Activated naive CD8-positive, alpha-beta T cell treated with anti-CD3 and anti-CD28 coated beads, Interleukin-2, amount 10 ng/mL, durations not matched to agents 7 days and 5 days (primary cell): ENCODE measurements at places on chromosomes 12 and 14. TPM values are rescaled to one million over a fixed set of nuclear protein-coding genes. Genes with fewer than 3 reads are reported as not detected.

Gene APOF
- not detected for total RNA-seq

Gene RERG
- not detected for total RNA-seq

GRCh38 chr12:101536069-101536674, 58.6 kb upstream of the MYBPC1 start:
- no peak for DNase-seq

- DNase-seq, result no peak
Observed at GRCh38 chr12:116662612-116663144, 75.2 kb downstream of the SPRING1 start.

- no peak for DNase-seq
Observed at GRCh38 chr12:99271071-99271470, 376.5 kb upstream of the GARIN6 start.

DNA sequence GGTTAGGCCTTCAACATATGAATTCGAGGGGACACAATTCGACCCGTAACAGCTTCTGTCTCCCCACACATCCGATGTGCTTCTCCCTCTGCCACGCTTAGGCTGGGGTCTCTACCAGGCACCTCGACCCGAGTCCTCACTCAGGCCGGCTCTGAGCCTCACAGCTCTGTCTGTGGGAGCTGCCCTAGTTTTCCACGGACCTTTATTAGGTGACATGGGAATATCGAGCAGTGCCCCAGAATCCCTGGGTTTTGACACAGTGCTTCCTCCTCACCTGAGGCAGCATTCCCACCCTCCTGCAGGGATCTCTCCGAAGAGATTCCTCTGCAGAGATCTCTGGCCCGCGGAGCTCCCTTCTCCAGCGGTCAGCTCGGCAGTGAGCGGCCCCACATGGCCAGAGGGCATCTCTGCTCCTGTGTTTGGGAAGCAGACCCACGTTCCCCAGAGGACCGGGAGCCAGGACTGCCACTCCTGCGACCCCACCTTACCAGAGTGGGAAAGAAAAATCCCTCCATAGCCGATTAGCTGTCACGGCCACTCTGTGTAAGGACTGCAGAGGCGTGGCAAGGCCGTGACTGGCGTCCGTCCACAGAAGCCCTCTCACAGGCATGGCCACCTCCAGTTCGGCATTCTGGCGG, 21.2 kb downstream of the ZBTB42 start:
- peak; percentile 10 for DNase-seq

DNA sequence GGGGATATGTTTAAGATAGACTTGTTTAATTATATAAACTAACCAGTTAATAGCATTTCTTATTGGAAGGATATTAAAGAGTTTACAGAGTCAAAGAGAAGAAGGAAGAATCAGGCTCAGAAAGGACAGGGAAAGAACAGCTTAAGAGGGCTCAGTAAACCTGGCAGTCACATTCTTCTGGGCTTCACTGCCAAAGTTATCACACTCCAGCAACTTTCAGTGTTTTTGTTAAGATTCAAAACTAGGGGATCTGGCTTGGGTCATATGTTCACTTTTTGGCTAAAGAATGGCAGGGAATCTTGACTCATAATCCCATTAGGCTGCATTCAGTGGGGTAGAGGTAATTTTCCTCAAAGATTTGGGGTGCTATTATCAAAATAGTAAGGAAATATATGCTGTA, 312.3 kb downstream of the RAD51B start:
- DNase-seq, result no peak

DNA sequence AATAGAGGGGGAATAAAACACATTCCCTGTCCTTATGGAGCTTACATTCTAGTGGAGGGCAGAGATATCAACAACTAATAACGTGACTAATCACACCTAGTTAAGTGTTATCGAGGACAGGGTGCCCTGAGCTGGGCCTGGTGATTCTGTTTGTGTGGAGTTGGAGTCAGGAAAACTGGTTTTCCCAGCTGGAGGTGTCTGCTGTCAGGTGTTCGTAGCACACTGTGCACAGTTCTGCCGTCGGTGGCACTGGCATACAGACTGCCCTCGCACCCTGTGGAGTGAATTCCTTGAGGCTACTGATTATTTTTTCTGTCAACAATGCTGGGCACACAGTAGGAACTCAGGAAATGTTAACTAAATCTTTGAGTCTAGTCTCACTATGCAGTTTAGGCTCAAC, 900 bp upstream of the MTERF2 start:
- DNase-seq, result no peak

- DNase-seq, result peak; percentile 32
Observed at GRCh38 chr14:41607966-41608663, 1.4 kb downstream of the LRFN5 start.
